ENCODE measurements at places on chromosomes 4 and X.

DNA sequence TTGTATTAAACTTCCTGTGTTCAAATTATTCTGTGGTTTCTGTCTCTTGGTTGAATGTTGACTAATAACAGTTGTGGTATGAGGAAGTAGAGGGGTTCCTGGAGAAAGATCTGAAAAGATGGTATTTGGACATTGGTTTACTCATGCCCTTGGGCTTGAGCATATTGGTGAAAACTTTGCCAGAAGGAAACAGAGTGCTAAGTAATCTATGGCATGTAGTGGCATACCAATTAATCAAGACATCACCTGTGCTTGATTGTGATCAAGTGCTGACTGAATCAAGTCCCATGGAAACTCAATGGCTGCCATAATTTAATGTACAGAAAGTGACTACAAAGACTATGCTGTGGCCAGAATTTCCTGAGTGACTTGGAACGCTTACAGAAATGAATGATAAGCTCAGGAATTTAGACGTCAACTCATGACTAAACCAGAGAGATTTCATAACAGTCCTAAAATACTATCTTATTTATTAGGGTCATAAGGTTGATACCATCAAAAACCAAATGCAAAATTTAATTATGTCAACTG lies 2062.9 kb downstream of the ARAP2 start:
- H3K27ac ChIP-seq: no peak overlapping the region
- H3K36me3 ChIP-seq: no peaks in the 10 kb centered on the region
- no peak for DNase-seq
- H3K4me1 ChIP-seq: no peaks in the 10 kb centered on the region
- H3K27me3 ChIP-seq: no peaks in the 10 kb centered on the region
- H3K4me3 ChIP-seq: no peak overlapping the region

DNA sequence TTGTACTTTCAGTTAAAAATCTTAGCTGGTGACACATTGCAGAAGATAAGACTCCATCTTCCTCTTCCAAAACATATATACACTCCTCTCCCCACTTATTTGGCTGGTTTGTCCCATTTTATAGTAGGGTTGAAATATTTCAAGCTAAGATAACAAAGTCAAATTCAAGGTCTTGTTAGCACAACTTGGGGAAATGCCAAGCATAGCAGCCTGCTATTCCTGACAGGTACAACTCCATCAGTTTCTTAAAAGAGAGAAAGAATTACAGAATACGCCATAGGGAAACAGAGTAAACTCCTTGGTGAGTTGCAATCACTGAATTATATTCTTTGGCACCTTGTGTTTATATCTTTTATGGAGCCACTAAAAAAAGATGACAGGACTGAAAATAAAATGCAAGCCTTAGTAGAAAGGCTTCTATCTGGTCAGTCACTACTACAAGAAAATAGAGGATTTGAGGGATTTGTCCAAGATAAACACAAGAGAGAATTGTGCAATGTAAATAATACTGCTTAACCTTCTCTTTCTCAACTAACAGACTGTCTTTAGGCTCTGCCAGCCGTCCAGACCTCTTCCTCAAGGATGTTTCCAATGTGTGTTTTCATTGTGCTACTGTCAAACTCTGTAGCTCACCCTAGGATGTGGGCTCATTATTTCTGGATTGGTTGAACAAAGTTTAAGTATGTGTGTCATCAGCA lies 170.3 kb downstream of the VEGFC start:
- H3K4me3 ChIP-seq: no peak overlapping the region
- H3K36me3 ChIP-seq: no peaks in the 10 kb centered on the region
- H3K4me1 ChIP-seq: no peaks in the 10 kb centered on the region
- no peak for DNase-seq
- H3K27ac ChIP-seq: no peak overlapping the region

DNA sequence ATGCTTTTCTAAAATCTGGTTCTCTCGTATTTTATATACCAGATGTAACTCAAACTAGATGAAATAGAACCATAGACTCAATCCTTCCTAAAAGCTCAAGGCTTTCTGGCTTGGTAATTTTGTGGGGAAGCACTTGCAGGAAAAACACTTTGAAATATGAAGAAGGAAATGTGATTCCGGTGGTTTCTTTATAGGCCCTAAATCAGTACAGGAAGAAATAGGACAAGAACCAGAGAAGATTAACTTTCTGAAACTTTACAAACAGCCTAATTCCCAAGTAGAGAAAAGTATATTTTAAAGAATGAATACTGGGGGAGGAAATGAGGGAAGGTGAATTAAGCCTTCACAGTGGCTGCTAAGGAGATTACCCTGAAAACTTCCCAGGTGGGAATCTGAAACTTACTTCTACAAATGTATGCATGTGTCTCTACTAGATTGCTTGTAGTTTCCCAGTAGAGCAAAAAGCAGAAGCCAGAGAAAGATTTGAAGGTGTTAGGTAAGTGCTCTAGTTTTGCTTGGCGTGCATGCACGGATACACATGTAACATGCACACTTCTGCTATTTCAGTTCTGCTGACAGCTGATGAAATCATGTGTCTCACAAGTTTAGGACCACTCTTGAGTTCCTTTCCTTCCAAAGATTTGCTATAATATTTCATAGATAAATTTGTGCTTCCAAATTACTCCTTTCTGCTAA lies 92.1 kb downstream of the AFF1 start:
- H3K4me1 ChIP-seq: peaks cover 35% of the 10 kb centered on the region
- DNase-seq: no peak

DNA sequence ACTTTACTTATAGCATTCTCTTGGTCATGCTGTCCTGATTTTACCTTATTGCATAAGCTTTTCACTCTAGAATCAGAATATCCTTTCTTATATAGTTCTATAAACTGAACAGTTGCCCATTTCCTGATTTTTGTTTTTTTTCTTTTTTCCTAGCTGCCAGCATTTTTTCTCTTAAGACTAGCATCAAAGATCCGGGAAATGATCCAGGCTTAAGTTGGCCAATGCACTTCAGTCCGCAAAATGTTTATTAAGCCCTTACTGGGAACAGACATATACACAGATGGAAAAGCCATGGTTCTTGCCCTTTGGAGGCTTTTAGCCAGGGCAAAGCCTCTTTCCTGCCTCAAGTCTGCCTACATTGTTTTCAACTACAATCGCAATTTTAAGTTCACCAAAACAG lies 10.1 kb upstream of the BMP2K start:
- peaks cover 2% of the 10 kb centered on the region for H3K4me1 ChIP-seq
- H3K27me3 ChIP-seq: peaks cover 2% of the 10 kb centered on the region
- no peak overlapping the region for H3K27ac ChIP-seq
- no peak overlapping the region for H3K4me3 ChIP-seq
- no peak for DNase-seq

DNA sequence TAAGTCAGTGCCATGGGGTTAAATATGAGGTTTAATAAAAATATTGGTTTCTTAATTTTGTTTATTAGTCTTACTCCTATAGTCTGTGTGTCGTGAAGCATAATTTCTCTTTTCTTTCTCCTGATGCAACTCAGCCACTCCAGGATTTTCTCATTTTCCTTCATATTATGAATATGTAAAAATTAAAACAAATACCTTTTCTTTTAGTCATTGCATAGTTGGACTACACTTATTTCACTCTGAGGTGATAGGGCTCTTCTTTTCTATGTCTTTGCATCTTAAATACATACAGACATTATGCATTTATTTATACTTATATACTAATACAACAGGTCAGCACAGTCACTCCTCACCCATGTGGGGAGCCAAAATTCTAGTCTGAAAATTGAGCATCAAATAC lies 19.1 kb downstream of the GALNT7 start:
- no peaks in the 10 kb centered on the region for H3K27me3 ChIP-seq
- peaks cover 52% of the 10 kb centered on the region for H3K4me1 ChIP-seq
- no peak overlapping the region for H3K4me3 ChIP-seq

DNA sequence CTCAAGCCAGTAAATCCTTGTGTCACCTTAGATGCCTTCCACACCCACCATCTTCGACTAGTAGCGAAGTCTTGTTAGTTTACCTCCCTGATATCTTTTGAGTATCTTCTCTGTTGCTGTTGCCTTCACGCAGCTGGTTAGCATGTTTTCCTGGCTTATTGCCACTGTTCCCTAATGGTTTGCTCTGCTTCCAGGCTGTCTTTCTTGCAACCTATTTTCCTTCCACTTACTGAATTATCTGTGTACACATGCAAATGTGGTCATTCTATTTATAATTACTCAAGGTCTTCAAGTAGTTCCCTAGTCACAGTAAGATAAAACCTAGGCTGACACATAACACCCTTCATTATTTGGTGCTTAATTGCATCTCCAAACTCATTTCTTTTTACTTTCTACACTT lies 89.5 kb downstream of the UGT8 start:
- H3K4me1 ChIP-seq: no peaks in the 10 kb centered on the region
- DNase-seq: no peak
- no peak overlapping the region for H3K27ac ChIP-seq
- H3K36me3 ChIP-seq: no peaks in the 10 kb centered on the region

DNA sequence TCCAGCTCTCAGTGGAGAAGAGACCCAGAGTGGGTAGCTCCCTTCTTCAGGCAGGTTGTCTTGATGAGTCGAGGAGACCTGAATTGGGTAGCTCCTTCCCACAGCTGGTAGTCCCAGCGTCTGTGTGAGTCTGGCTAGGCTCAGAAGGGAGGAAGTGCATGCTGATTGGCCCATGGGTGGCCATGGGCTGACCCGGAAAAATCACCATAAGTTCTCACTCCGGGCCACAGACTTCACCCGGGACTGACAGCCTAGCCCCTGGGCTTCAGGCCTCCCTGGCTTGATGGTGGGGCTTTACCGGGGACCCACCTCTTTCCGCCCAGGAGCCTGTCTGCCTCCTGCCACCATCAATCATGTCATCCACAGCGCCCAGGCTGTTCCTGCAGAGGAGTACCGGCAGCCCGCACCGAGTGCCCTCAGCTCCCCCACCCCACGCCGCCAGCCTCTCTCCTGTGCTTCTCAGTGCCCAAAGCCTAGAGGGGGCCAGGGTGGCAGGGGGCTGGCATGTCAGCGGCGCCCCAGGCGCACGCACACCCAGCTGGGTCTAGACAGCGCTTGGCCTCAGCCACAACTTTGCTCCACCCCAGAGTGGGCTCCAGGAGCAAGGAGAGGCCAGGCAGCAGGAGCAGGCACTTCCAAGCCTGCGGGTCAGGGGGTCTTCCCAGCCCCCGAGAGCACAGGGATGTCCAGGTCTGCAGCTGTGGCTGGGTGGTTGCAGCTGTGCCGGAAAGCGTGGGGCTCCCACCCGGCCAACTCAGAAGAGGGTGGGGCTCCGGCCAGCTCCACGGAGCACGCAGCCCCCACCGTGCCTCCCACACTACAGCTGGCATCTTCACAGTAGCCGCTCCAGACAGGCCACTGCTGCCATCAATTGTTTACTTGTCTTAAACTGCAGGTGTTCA lies 16.1 kb upstream of the SAT1 start:
- no peak for DNase-seq
- no peak overlapping the region for H3K27ac ChIP-seq
- peak overlapping the region; percentile 51 for H3K4me3 ChIP-seq
- H3K27me3 ChIP-seq: no peaks in the 10 kb centered on the region
- no peaks in the 10 kb centered on the region for H3K4me1 ChIP-seq

DNA sequence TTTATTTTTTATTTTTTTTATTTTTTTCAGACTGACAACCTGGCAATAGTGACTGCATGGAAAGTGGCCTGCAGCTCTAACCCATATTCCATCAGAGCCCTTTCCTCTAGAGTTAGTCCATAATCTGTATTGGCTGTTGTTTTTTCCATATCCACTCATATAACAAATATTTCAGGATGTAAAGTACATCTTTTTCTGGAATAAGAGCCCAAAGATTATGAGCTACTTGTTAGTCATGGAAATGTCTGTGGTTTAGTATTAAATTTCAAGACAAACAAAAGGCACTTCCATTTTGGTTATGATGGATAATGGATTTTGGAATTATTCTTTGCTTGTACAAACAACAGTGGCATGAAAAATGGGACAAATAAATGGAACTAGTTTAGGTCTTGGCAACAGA lies 296.0 kb upstream of the HS3ST1 start:
- H3K4me3 ChIP-seq: no peak overlapping the region
- no peak for DNase-seq
- H3K27ac ChIP-seq: no peak overlapping the region
- no peaks in the 10 kb centered on the region for H3K4me1 ChIP-seq

DNA sequence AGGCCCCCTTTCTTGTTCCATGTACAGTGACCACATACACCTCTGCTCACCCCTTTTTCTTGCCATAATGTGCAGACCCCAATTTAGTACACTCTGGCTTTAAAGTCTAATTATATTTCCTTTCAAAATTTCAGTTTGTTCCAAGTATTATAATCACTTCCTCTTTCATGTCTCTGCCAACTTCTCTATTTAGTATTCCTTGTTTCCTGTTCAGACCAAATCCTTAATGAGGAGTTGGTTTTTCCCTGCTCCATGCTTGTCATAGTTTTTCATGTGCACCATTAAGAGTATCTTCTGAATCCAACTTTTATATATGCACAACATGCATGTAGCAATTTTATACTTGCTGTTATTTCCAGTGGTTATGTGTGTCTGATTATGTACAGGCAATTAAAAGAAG lies 32.3 kb downstream of the USP53 start:
- no peak for DNase-seq
- peaks cover 16% of the 10 kb centered on the region for H3K36me3 ChIP-seq
- H3K4me1 ChIP-seq: no peaks in the 10 kb centered on the region
- H3K27me3 ChIP-seq: no peaks in the 10 kb centered on the region

DNA sequence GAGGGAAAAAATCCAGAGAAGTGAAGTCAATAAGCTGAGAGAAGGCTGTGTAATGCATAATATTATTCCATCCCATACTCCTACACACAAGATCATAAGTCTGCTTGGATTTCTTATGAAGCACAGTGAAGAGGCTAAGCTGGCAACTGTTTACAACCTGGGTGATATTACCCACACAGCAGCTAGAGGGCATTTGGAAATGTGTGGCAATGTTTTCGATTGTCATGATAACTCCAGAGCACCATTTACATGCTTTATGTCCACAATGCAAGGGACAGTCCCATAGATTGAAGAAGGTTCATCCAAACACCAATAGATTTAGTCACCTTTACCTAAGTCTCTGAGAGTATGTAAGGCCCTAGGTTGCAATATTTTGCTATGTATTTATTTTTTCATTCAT lies 412.2 kb downstream of the PPP3CA start:
- no peak overlapping the region for H3K4me3 ChIP-seq
- H3K4me1 ChIP-seq: peaks cover 11% of the 10 kb centered on the region
- no peak overlapping the region for H3K27ac ChIP-seq
- no peaks in the 10 kb centered on the region for H3K36me3 ChIP-seq
- H3K27me3 ChIP-seq: no peaks in the 10 kb centered on the region

GRCh38 chr4:181569553-181569952 lies 673.6 kb upstream of the TENM3 start:
- no peaks in the 10 kb centered on the region for H3K36me3 ChIP-seq
- H3K27me3 ChIP-seq: no peaks in the 10 kb centered on the region
- no peaks in the 10 kb centered on the region for H3K4me1 ChIP-seq
- no peak overlapping the region for H3K4me3 ChIP-seq
- H3K27ac ChIP-seq: no peak overlapping the region

DNA sequence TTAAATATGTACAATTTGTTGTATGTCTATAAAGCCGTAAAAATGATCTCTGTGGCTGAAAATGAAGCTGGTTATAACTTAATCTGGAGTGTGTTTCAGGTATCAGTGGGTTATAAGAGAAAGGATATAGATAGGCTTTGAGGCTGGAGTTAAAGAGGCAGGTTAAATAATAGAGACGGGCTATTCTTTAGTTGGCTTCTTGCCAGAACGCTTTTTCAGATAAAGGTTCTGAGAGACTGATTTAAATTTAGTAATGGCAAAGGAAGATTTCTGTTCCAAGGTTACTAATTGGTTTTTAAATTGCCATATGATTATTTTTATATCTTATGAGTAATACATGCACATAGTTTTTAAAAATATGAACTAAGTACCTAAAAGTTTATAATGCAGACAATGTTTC lies 117.4 kb downstream of the AWAT2 start:
- H3K4me1 ChIP-seq: no peaks in the 10 kb centered on the region
- H3K4me3 ChIP-seq: no peak overlapping the region
- no peaks in the 10 kb centered on the region for H3K27me3 ChIP-seq
- no peak overlapping the region for H3K27ac ChIP-seq
- DNase-seq: no peak
- peaks cover 3% of the 10 kb centered on the region for H3K36me3 ChIP-seq
